ENCODE measurements at places on chromosomes 6 and 20.

GRCh38 chr6:3776881-3777507 is 25.5 kb upstream of the PXDC1 start:
- no peak for DNase-seq

GRCh38 chr6:6179858-6180623 is 140.4 kb downstream of the F13A1 start:
- DNase-seq = no peak

- no peak for DNase-seq
Measured at GRCh38 chr6:50087231-50087954, 37.7 kb upstream of the DEFB112 start.

DNA sequence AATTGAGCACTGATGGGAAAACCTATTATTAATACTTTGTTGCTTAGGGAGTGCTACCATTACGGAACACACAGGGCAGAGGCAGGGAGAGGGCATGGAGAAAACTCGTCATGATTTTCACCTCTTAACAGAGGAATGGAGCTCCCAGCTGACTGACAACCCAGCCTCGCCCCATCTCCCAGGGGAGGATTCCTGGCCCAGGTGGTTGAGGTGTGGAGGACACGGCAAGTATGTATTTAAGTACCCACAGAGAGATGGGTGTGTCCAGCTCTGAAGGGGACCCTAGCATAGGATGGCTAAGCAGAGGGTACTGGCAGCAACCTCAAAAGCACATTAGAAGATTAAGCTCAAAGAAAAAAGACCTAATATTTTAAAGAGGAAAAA is 261.9 kb upstream of the MOCS1 start:
- DNase-seq = no peak

DNA sequence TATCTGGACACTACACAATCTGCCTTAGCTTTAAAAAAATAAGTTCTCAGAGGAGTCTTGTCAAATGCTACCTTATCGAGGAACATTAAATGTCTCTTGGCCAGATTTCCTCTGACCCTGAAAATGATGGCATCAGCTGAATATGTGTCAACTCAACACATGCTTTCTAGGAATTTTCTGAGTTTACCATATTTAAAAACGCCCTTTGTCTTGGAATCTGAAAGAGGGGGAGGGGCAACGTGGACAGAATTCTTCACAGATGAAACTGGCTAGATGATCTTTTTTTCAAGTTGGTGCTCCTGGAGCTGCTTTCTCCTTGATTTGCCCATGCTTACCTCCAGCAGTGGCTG is 5.1 kb downstream of the SOX4 start:
- no peak for DNase-seq

- no peak for DNase-seq
Measured at GRCh38 chr6:24879351-24879750, 56.4 kb downstream of the RIPOR2 start.

All from iPS DF 6.9 (cell line).